ENCODE measurements at places on chromosomes 5 and 9. TPM values are rescaled to one million over a fixed set of nuclear protein-coding genes. Genes with fewer than 3 reads are reported as not detected.
A peak's percentile ranks its signal among the peaks of the same experiment; 100 is the strongest.

DNA sequence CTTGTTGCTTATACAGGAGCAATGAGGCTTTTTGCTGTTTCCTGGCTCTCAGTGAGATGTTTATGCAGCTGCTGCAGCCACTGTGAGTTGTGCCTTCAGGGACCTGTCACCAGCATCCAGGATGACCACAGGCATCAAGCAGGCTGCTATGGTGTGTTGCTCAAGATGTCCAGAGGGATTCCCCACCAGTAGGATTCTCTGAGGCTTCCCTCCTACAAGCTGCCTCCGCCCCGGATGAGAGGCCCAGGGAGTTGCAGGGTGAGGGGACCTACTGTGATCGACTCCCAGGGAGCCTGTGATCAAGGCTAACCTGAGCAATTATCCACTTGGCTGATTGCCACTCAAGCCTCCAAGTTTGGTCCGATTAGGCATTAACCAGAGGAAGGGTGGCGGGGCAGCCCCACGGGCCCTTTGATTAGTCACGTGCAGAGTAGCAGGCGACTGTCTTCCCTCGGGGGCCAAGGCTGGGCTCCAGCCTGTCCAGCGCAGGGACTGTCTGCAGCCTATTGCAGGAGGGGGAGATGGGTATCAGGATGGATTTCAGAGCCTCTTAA, 1.8 kb upstream of the FAT2 start:
- no peak for ATAC-seq

Gene SIT1
- 0.62 TPM for total RNA-seq

- ATAC-seq, result no peak
Observed at GRCh38 chr5:35687961-35688360, 70.3 kb downstream of the SPEF2 start.

DNA sequence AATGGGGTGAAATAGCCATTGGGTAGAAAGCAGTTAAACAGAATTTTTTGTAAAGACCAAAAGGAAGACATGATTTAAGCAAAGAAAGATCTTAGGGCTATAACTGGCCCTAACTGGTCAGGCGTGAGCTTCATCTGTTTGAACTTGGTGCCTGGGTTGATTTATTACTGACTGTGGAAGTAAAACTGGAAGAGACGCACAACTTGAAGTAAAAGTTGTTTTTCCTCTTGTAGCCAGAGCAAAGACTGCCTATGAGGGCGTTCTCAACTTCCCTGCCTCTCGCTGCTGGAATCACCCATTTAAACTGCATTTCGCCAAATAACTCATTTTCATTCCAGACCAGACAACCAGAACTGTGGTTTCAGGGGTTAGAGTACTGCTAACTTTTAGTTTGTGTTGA, 1.5 kb downstream of the THBS4 start:
- no peak for ATAC-seq

Gene C5orf52
- not detected for total RNA-seq

DNA sequence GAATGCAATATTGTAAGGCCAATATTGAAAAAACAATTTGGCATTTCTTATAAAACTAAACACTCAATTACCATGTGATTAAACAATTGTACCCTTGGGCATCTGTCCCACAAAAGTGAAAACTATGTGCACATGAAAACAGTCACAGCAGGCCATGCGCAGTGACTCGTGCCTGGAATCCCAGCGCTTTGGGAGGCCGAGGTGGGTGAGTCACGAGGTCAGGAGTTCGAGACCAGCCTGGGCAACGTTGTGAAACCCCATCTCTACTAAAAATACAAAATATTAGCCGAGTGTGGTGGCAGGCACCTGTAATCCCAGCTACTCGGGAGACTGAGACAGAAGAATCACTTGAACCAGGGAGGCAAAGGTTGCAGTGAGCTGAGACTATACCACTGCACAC, 343.7 kb downstream of the DMRTA1 start:
- no peak for ATAC-seq

DNA sequence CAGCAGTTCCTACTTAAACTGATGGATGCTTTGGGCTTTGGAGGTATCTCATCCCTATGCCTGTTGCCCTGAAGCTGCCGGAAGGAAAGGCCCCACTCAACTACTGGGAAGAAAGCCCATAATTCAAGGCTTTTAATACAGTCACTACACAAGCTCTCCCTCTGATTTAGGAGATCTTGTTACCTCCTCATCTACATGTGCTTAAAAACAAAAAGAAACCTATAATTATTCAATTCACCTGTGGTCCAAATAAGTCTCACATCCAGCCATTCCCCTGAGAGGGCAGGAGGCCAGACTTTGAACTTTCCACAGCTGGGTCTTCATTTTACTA, 715 bp upstream of the LEAP2 start:
- ATAC-seq, result no peak

Gene SLC27A6
- 1.4 TPM for total RNA-seq

Gene CYSRT1
- total RNA-seq, result 0.92 TPM

DNA sequence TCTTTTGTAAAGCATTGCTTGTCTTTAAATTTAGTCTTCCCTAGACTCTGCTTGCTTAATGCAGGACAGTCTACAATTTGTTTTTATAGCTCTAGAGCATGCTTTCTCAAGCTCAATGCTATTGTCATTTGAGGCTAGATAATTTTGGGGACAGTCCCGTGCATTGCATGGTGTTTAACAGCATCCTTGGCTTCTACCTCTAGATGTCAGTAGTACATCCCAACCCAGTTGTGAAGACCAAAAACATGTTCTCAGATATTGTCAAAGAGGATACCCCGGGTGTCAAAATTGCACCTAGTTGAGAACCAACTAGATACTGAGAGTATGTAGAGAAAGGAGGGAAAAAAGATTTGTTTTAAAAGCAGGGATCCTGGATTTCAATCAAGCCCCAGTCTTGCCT, 277.5 kb downstream of the CEMIP2 start:
- peak; percentile 41 for ATAC-seq

Gene LRRC19
- 0.47 TPM for total RNA-seq

DNA sequence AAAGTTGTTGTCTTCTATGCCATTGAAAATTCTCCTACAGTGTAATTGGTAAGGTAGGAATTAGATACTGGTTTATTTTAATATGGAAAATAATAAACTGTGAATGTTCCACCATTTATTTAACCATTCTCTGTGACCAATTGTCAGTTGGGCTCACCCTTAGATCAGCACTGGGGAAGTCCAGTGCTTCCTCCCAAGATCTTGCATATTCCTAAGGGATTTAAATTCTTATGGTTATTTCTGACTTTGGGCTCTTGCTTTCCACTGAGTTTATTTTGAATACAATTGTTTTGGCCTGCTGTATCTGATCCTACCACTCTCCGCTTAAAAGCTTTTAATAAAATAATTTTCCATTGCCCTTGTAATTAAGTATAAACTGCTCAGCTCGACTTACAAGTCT, 137.4 kb downstream of the OR2K2 start:
- peak; percentile 71 for ATAC-seq

Gene PPIC
- 3.6 TPM for total RNA-seq

- no peak for ATAC-seq
Observed at GRCh38 chr5:134084570-134084969, 29.9 kb upstream of the TCF7 start.

DNA sequence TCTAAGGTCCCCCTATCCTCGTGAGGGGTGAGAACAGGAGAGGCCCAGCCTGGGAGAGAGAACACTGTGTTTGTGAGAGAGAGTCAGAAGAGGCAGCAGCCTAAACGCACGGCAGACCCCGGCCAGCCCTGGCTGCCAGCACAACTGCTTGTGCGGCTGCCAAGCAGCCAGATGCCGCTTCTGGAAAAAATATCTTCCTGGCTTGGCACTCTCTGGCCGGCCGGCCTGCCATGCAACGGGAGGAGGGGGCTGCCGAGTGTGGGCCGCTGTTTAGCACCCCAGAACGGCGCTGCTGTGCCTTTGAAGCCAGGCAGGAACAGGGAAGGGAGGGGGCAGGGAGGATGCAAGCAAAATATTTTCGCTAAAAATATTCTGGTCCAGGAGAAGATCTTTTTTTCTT, 105.0 kb downstream of the FGF18 start:
- ATAC-seq, result no peak

GRCh38 chr5:62066761-62067277, 239.2 kb upstream of the KIF2A start:
- ATAC-seq, result no peak

Gene GPX8
- total RNA-seq, result 129 TPM

Gene IL13
- 0.68 TPM for total RNA-seq

Gene MRPS30
- total RNA-seq, result 77.8 TPM

GRCh38 chr5:177081859-177082258, 4.9 kb upstream of the FGFR4 start:
- no peak for ATAC-seq

DNA sequence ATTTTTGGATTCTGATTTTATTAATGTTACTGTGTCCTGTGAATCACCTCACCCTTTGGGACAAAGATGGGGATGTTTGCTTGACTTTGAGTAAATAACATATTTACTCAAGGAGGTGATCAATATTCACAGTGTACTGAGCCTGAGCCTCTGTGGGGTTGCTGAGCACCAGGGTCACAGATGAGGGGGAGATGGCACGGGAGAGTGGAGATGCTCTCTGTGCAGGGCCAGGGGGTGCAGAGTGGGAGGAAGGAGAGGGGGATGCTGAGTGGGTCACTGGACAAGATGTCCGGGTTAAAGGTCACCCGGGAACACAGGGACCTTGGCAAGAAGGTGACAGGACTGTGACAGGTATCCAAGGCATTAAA, 4.0 kb downstream of the SQSTM1 start:
- ATAC-seq, result no peak

DNA sequence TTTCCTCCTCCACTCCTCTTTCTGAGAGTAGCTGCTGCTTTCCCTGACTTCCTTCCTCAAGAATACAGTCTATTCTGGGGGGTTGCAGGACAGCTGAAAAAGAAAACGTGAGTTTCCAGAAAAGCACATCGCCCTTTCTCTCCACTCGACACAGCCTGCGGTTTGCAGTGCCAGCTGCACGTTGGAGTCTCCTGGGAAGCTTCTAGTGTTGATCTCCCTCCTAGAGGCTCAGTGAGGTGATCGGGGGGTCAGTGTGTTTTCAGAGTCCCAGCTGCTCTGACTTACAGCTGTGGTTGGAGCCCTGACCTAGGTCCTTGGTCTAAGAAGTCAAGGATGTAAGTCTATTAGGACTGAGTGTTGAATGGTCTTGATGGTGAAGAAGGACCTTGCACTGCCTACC, 25.0 kb upstream of the SUSD3 start:
- ATAC-seq, result no peak

DNA sequence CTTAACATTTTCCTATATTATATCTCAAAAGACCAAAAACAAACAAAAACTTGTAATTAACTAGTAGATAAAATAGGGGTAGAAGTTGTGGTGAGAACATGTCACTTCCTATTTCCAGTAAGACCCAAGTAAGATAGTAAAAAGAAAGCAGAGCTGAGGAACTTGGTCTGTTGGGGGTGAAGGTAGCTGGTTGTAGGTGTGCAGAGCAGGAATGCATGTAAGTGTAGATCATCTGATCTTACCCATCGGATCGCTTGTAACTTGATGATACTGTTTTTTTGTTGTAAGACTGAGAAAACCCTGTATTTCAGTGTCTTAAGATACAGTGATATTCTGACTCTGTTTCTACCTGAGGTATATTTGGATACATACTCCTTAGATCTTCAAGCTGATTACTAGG, 5.7 kb downstream of the SRP19 start:
- no peak for ATAC-seq

DNA sequence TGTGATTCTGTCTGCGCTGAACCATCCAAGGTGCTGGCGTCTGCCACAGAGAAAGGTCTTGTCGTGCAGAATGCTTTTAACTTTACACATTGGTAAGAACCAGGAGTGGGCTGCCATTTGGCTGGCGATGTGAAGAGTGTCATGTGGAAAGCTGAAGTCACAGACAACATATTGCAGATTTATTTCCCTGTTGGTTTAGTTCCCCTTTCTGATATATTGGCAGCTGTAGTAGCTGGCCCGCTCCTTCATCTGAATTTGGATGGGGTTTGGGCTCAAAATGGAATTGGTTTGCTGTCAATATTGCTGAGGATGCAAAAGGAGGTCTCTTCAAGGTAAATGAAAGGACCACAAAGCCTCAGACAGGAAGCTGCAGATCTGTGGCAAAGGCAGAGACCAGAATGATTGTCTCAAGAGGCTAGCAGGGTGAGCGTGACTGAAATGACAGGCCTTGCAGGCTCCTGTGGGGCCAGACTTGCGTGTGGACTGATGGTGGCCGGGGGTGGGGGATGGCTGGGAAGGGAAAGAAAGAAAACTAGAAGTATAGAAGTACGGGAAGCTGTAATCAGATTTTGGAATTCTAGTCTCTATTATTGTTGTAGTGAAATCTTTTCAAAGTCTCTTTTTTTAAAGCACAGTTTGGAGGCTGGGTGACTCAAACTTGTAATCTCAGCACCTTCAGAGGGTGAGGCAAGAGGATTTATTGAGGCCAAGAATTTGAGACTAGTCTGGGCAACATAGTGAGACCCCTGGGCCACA, 25.1 kb upstream of the CD180 start:
- ATAC-seq, result no peak
